ENCODE measurements at places on chromosomes 5 and 9.

DNA sequence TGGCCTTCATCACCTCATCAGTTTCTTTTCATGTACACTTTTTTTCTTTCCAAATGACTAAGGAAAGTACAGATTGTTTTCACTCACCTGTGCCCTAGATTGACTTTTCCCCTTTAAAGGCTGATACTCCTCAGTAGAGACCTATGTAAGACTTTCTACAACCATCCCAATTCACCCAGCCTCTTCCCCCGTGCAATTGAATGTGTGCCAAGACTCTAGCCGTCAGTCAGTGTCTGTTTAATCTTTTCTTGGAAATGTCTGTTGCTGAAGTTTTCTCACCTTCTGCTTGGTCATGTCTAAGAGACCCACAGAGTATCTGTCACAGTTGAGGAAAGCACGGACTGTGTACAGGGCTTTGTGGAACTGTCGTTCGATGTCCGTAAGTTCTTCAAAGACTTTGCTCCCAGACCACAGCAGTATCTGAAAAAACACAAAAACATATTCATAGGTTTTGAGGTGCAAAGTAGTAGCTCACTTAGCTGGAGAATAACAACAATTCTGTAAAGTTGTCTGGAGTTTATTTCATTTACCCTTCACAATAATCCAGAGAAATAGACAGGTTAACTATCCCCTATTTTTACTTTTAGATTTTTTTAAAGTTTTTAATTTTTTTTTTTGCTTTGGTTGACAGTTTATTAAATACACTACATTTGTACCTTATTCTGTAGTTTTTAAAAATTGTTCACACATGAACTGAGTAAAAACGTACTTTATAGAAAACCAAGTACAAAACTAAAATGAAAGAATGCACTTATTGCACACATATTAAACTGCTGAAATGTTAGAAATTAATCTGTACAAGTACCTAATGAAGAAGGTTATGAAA, 13.6 kb downstream of the PDE6A start:
- DNase-seq = no peak

- DNase-seq = no peak
These were observed 5.6 kb upstream of the LCN2 start for GRCh38 chr9:128143525-128144238.

GRCh38 chr5:100768221-100768620, 134.9 kb downstream of the ST8SIA4 start:
- no peak for DNase-seq

- no peak for DNase-seq
These were observed 2.3 kb downstream of the VAV2 start for GRCh38 chr9:133989625-133990365.

DNA sequence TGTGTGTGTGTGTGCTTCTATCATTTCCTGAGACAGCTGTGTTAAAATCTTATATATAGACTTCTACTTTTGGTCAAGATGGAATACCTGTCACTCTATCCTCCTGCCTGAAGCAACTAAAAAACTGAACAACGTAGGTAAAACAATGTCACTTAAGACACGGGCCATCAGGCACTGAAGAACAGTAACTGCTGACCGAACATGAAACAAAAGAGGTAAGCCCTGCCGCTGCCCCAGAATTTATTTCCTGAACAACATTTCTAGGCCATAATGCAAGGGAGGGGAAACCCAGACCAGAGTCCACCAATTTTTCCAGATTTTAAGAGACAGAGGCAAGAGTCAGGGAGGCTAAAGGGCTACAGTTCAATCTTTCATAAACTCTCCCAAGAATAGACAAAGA, 156.0 kb downstream of the CDC42SE2 start:
- no peak for DNase-seq

GRCh38 chr9:128552744-128553440, 505 bp downstream of the SPTAN1 start:
- DNase-seq = peak; percentile 78

DNA sequence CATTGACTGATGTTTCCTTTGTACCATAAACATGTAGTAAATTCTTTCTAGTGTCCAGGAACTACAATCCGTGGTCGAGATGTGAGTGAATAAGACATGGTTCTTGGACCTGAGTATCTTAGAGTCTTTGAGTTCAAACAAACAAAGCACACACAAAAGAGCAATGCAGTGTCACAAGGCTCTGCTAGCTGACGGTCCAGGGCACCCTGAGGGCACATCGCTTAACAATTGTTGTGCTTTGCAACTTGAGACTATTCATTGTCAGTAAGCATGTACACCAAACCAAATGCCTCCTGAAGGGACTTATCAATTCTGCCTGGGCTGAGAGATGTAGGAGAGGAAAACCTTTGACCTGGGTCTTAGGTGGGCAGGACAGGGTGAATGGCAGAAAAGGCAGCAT, 84.8 kb downstream of the CAMK4 start:
- DNase-seq = no peak

GRCh38 chr9:109132567-109133021, 12.8 kb upstream of the TMEM245 start:
- DNase-seq = no peak

DNA sequence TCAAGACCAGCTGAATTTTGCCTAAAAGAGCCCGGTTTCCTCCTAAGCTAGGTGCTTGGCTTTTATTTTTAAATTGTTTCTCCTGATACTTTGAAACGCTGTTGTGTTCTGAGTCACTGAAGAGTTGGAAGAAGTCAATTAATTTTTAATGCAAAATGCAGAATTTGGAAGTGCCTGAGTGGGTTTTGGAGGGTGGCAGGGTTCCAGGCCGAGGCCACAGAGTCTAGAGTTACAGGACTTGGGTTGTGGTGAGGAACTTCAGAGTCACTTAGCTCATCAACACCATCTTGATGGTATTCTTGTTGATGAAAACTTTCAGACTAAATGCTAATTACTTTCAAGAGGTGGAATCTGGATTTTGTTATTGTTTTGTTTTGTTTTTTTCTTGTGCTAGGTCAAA, 130.6 kb downstream of the PDZD2 start:
- no peak for DNase-seq

GRCh38 chr9:79151791-79152190, 420.0 kb upstream of the TLE4 start:
- no peak for DNase-seq

DNA sequence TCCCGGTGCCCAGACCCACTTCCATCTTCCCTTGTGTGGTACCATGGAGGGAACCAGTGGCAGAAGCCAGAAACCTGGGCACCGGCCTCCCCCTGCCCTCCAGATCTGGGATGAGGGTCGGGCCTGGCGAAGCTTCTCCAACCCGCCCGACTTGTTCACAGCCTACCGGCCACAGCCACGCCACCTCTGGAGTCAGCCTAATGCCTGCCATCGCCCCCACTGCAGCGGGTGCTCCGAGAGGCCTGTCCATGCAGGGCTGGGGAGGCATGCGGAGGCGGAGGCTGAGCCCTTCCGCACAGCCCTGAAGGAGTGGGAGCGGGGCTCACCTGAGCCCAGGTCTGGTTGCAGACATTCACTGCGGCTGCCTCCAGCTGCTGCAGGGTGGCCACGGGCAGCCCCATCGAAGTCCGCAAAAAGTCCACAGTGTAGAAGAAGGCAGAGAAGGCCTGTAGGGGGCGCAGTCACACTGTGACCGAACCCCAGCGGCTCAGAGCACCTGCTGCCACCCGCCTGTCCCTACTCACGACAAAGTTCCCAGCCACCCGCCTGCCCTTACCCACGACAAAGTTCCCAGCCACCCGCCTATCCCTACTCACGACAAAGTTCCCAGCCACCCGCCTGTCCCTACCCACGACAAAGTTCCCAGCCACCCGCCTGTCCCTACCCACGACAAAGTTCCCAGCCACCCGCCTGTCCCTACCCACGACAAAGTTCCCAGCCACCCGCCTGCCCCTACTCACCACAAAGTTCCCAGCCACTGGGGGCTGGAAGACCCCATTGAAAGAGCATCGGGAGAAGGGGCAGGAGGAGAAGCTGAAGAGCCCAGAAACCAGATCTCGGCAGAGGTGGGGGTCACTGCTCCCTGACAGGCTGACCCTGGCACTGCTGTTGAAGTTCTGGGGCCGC, 3.8 kb upstream of the NPDC1 start:
- peak; percentile 68 for DNase-seq

- DNase-seq = no peak
These were observed 104.0 kb upstream of the SARDH start for GRCh38 chr9:133842174-133842573.

GRCh38 chr5:95746722-95747679, 15.9 kb downstream of the RHOBTB3 start:
- DNase-seq = no peak

- no peak for DNase-seq
These were observed 62.5 kb downstream of the COL23A1 start for GRCh38 chr5:178527458-178528307.

- DNase-seq = no peak
These were observed 31.9 kb upstream of the MIER3 start for GRCh38 chr5:56983593-56984361.

DNA sequence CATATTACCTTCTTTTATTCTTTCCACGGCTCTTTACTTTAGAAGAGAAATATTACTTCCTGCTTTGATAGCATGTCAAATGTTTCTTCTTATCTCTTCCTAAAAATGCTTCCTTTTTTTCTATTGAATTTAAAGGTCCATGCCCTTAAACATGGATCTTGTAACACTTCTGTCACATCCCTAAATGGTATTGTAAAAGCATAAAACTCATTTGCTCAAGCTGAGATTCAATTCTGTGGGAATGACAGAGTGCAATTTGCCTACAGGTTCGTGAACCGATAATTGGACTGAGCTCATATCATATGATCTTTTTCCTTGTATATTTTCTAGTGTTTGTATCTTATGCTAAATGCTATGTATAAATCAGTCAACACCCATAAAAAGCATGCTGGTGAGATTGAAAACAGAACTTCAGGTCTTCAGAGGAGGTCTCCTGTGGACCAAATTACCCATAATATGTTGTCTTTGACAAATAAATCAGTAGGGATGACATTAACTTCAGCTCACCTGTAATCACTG, 429.3 kb downstream of the TMEM232 start:
- DNase-seq = no peak

GRCh38 chr5:60551250-60551649, 148.7 kb downstream of the DEPDC1B start:
- DNase-seq = no peak

DNA sequence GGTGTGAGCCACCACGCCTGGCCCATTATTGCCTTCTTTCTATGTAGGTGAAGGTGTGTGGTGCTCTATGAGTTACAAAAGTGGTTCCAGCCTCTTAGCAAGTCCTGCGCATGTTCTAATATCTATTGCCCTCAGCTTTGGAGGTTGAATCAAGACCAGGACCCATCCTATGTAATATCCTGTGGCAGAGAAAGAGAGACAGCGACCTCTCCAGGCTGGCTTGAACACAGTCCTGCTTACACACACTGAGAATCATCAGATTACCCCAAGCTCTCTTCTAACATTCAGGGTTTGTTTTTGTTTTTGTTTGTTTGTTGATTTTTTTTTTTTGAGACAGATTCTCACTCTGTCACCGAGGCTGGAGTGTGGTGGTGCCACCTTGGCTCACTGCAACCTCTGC, 94.7 kb upstream of the OSMR start:
- DNase-seq = no peak

DNA sequence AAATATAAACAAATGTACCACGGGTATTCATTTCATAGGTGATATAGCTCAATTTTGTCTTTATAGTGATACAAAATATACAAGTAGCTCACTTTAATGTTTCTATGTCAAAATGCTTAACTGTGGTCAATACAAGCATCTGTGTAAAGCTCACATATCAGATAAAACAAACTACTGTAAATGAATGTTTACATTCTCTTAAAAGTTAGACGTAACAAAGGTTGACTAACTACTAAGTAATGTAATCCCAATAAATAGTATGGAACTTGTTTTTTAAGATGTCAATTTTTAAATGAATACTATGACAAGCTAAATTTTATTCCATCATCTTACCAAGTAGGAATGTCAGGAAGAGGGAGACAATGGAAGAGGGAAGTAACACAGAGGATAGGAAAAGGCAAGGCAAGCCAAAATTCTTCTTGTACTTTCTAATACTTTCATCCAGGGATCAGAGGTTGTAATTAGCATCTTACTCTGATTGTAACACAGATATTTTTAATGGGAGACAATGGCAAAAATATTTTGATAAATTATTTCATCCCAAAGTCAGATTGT, 105.5 kb downstream of the STRBP start:
- DNase-seq = no peak

DNA sequence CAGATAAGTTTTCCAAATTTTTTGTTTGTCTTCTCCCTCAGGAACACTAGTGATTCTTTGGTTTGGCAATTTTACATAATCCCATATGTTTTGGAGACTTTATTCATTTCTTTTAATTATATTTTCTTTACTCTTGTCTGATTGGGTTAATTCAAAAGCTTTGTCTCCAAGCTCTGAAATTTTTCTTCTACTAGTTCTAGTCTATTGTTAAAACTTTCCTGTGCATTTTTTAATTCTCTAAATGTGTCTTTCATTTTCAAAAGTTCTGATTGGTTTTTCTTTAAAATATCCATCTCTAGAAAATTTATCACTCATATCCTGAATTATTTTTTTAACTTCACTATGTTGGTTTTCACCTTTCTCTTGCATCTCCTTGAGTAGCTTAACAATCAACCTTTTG, 92.2 kb downstream of the INVS start:
- DNase-seq = no peak

DNA sequence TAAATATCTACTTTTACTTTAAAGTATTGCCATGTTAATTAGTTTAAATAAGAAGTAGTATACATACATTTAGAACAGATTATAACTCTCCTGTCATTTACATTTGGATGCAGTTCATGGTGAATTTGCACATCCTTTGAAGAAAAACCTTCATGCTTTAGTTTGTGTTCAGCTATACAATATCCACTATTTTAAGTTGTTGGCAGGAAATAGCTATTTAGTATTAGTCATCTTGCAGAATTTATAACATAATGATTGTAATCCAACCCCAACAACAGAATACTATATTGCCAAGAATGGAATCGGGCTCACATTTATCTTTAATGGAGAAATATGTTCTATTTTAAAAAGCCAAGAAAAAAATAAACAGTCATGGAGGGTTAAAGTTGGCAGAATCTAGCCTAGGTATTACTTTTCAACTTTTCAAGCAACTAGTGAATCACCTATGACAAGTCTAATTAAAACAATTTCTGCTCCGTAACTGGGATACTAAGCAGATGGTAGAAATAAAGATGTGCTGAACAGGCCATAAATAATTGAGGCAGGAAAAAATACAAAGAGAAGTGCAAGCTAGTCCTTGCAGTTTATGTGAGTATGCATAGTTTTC, 1170.6 kb upstream of the NUDT12 start:
- no peak for DNase-seq

- DNase-seq = no peak
These were observed 19.5 kb upstream of the GOLGA1 start for GRCh38 chr9:124960409-124960752.

DNA sequence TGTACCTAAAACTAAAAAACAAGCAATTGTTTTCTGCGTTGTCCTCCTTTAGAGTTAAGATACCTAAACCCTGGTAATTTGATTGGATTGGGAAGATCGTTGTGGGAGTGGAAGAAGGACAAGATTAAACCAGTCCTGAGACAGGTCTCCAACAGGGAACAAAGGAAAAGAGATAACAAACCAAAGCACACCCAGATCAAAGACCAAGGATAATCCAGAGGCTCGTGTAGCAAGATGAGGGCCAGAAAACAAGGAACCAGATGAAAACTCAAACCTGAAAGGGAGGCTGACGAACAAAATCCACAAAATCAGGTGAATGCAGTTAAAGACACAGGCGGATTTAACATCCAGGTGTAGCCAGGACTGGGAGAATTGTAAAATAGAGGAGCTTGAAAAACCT, 618.1 kb downstream of the SLCO4C1 start:
- no peak for DNase-seq

GRCh38 chr5:29642601-29643000, 1550.9 kb upstream of the CDH6 start:
- DNase-seq = no peak

- DNase-seq = no peak
These were observed 406.9 kb upstream of the NMUR2 start for GRCh38 chr5:152811988-152812387.

GRCh38 chr9:13588151-13589033, 308.9 kb upstream of the MPDZ start:
- no peak for DNase-seq

Data from NCI-H774 (cell line).